NCI-H187 treated with DMSO at 0.1 percent for 48 hours (cell line): ENCODE measurements at places on chromosomes 12 and 14.

- DNase-seq, result no peak
Measured at GRCh38 chr14:21203470-21204166, 47.8 kb upstream of the OR5AU1 start.

DNA sequence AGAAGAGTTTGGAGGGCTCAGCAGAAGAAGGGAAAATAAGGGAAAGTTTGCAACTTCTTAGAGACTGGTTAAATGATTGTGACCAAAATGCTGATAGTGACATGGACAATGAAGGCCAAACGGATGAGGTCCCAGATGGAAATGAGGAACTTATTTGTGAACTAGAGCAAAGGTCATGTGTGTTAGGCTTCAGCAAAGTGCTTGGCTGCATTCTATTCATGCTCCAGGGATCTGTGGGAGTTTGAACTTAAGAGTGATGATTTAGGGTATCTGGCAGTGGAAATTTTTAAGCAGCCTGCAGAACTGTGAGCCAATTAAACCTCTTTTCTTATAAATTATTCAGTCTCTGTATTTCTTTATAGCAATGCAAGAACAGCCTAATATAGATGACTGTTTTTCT, 88.9 kb upstream of the ARHGAP5 start:
- DNase-seq, result no peak

GRCh38 chr14:58428118-58428683, 682 bp downstream of the KIAA0586 start:
- DNase-seq, result no peak

DNA sequence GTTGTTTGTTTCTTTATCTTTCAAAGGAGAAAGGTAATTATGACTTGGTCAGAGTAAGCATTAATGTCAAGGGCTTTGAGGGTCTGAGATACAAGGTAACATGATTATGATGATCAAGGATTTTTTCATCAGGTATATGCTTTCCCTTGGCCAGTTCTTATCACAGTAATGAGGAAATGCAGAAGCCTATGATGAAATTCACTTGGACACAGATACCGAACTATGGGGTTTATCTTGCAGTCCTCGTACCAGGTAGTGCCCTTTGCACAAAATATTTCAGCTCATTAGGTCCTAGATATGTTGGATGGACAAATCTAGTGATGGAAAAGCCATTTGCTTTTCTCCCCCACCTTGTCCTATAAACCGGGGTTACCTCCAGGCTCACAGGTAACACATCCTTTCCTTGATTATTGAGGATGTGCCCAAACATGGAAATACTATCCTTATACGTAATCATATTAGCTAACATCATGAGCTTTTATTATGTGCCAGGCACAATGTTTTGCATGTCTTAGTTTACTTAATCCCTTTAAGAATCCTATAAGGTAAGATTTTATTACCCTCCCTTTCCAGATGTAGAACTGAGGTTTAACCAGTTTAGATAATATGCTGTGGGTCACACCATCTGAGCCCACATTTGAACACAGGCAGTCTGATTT, 7.0 kb upstream of the RASSF3 start:
- DNase-seq, result no peak
